ENCODE measurements at places on chromosomes 1 and 21.
A peak's percentile ranks its signal among the peaks of the same experiment; 100 is the strongest.

- DNase-seq: no peak
Measured at GRCh38 chr1:91799159-91799558, 86.8 kb downstream of the TGFBR3 start.

DNA sequence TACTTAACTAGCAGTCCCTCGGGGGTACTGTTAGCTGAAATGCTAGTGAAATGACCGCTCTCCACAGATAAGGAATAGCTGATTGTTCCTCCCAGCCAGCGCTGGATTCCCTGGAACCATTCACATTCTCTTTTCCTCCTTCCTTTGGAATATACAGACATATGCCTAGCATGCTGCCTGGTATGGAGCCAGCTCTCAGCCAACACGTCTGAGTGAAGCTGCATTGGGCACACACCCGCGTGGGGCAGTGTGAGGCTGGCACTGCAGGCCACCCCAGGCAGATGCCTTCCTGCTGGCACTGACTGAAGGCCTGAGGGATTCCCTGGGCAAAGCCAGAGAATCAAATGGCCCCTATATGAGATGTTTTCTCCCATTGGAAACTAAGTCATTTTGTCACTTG is 66.7 kb downstream of the TLR5 start:
- no peak for DNase-seq

GRCh38 chr1:200971955-200972711 is 51.4 kb downstream of the KIF21B start:
- peak; percentile 76 for DNase-seq

DNA sequence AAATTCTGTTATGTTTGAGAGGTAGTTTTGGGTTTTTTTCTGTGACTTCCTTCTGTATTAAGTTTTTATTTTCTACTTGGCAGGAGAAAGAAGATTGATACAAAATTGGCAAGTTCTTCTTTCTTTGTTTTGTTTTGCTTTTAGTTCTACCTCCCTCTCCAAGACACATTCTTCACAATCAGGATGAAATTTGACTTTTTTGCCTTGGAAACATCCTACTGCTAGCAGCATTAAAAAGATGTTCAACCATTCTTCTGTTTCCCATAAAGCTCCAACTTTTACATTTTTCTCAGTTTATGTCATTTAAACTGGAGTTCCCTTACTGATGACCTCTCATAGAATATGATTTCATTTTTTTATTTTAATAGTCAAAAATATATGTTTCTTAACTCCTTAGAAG is 234.8 kb downstream of the NCAM2 start:
- DNase-seq: no peak

DNA sequence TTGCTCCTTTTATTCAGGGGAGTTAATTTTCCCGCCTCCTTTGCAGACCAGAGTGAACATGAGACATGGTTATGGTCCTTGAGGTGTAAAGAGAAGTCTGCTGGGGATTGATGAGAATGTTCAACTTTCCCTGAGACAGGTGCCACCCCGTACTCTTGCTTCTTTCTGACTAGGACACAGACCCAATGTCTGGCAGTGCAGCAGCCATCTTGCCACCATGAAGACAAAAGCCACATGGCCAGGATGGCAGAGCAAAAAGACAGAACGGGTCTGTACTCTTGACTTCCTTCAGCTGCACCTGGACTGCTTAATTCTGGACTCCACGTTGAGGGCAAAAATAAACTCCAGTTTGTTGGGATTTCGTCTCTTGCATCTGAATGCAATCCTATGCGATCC is 54.1 kb downstream of the KLHDC7A start:
- DNase-seq: no peak

DNA sequence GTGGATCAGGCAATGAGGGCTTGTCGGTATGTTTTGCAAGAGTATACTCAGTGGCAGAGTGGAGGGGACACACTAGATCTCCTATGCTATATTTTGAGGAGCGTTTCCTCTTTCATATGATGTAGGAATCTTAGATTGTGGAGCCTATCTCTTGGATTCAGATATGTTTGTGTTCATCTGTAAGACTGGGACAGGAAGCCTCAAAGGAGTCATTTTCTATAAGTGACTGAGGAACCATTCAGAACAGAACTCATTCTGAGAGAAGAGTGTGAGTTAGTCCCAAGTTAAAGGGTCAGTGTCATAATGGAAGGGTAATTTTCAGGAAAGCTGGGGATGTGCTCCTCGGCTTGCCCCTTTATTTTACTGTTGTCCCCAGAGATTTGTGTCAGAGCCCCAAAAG is 107.7 kb downstream of the PTGS2 start:
- DNase-seq: no peak

Data from OCI-M1 (cell line).